Right renal pelvis (tissue), 4 donors: ENCODE measurements at places on chromosomes 2 and 18. TPM values are rescaled to one million over a fixed set of nuclear protein-coding genes. Genes with fewer than 3 reads are reported as not detected.

DNA sequence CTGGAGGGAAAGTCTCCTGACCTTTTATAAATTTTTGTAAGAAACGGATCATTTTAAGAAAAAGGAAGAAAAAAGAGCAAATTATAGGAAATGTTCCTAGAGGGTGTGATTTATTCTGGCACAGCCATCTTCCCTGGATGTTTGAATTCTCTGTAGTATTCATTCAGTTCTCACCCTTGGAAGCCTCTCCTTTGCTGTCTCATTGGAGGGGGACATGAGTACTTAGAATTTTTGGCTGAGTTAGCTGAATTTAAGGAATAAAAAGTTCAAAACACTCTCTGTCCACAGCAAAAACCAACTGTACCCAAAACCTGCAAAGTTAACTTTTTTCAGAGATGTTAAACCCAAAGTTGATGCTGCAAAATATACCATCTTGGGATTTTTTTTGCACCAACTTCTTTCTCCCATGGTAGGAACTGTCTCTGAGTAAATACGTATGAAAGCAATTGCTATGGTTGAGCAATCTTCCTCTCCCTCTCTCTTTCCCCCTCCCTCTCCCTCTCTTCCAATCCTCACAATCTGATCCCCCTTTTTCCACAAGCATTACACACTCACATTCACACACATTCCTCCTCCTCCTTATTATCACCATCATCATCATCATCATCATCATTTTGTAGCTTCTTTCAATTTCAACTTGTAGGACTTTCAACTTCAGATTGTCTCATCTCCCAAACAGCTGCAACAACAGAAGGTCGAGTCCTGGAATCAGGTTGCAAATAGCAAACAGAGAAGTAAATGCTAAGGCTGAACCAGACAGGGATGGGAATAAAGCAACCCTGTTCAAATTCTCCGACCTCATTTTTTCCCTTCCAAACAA lies 183.7 kb downstream of the GFPT1 start:
- DNase-seq, result no peak

GRCh38 chr18:55287149-55287806 lies 300.7 kb downstream of the TCF4 start:
- DNase-seq, result no peak

DNA sequence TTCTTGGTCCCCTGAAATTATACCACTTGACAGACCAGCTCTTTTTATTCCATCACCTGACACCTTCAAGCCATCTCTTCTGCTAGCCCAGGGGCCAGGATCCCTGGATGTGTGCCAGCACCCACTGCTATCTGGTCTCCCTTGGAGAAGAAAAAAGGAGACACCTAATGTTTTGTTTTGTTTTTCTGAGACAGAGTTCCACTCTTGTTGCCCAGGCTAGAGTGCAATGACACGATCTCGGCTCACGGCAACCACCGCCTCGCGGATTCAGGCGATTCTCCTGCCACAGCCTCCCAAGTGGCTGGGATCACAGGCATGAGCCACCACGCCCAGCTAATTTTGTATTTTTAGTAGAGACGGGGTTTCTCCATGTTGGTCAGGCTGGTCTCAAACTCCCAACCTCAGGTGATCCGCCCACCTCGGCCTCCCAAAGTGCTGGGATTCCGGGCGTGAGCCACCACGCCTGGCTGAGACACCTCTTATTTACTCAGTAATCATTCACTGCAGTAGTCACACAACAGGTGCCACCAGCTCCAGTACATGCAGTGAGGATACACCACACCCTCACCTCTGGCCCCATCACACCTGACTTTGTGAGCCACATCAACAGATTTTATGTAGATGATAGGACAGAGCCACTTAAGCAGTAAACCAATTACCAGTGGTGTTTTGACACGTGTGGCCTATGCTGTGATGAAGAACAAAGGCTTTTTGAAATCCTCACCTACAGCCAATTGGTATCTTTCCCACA lies 42.8 kb upstream of the PCBP1 start:
- no peak for DNase-seq

The SH2D6 gene
- polyA plus RNA-seq, result 0.51 TPM

GRCh38 chr2:37923308-37924055 lies 1.6 kb upstream of the RMDN2 start:
- DNase-seq, result no peak

GRCh38 chr2:70777450-70777849 lies 9.4 kb upstream of the ADD2 start:
- no peak for DNase-seq
